ENCODE measurements at places on chromosomes 4 and X. TPM values are rescaled to one million over a fixed set of nuclear protein-coding genes. Genes with fewer than 3 reads are reported as not detected.

The GSPT2 gene
- total RNA-seq: 7.4 TPM

The ATP2B3 gene
- total RNA-seq: not detected

The MAGEE1 gene
- total RNA-seq: 1.7 TPM

The SLC26A1 gene
- total RNA-seq: 0.52 TPM

The RAB40A gene
- not detected for total RNA-seq

The CSAG2 gene
- total RNA-seq: not detected

The ADH1A gene
- not detected for total RNA-seq

The CCDC149 gene
- total RNA-seq: 7.9 TPM

The CSAG1 gene
- total RNA-seq: not detected

The CCNB3 gene
- 0.33 TPM for total RNA-seq

The TRIM60 gene
- not detected for total RNA-seq

The ARMCX2 gene
- total RNA-seq: 0.58 TPM

The DMRTC1 gene
- not detected for total RNA-seq

The HDX gene
- total RNA-seq: 2.8 TPM

The ADGRL3 gene
- total RNA-seq: 0.69 TPM

The RBM41 gene
- 14.2 TPM for total RNA-seq

The SMARCA1 gene
- total RNA-seq: 34.8 TPM

The G3BP2 gene
- total RNA-seq: 68.7 TPM

The ING2 gene
- 17.3 TPM for total RNA-seq

The NPY2R gene
- total RNA-seq: 0.07 TPM

The DLG3 gene
- total RNA-seq: 32.7 TPM

The SMIM9 gene
- not detected for total RNA-seq

The PPEF1 gene
- not detected for total RNA-seq

The CXCL11 gene
- not detected for total RNA-seq

The GAGE12E gene
- not detected for total RNA-seq

The DIPK2B gene
- total RNA-seq: 0.40 TPM

The FRMPD4 gene
- total RNA-seq: 0.23 TPM

The CLDN34 gene
- total RNA-seq: 0.66 TPM

The GPR143 gene
- 0.52 TPM for total RNA-seq

The RBM47 gene
- 47.6 TPM for total RNA-seq

The NWD2 gene
- total RNA-seq: under 0.01 TPM

The MGARP gene
- total RNA-seq: not detected

Measured in PC-3 (cell line).